Dermis blood vessel endothelial cell (primary cell): ENCODE measurements at places on chromosomes 13 and 19.
A peak's percentile ranks its signal among the peaks of the same experiment; 100 is the strongest.

DNA sequence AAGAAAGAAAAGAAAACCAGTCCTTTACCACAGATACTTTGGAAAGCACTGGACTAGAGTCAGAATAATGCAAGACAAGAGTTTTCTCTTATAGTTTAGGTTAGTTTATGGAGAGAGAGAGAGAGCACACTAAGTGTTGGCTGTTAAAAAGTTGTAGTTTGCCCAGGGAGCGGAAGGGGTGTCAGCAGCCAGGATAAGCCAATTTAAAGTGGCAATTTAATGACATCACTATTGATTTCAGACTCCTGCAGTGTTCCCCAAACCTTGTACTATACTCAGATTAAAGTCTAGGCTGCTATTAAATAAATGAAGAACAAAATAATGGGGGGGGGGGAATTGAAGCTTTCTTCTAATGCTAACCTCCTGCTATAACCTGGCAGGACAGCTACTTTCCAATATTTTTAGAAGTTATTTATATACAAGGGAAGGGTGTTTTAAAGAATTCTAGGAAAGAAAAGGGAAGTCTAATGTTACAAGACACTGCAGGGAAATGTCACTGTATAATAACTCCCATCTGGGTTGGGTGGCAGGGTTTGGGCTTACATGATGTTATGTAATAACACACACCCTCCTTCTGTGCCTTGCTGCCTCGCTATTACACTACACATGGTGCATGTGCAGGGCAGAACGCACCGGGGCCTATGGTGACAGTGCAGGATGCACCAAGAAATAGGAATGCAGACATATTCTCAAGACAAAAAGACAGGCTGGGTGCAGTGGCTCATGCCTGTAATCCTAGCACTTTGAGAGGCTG, 19.9 kb downstream of the TPT1 start:
- no peak for DNase-seq

GRCh38 chr13:109383683-109384082, 402.7 kb downstream of the IRS2 start:
- DNase-seq: no peak

- no peak for DNase-seq
Measured at GRCh38 chr13:89363144-89363543, 1692.0 kb downstream of the SLITRK5 start.

DNA sequence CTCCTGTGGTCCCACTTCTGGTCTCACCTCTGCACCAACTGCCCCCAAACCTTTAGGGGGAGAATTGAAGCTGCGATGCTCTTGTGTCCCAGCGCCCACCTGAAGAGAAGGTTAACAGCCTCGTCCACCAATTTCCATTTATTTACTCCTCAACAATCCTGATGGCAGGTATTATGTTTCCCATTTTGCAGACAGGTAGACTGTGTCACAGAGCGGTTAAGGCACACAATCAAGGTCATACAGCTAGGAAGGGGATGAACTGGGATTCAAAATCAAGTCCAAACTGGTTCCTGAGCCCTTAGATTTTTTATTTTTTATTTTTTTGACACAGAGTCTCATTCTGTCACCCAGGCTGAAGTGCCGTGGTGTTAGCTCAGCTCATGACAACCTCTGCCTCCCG, 6.2 kb downstream of the DNASE2 start:
- DNase-seq: no peak

GRCh38 chr19:7301525-7301924, 7.3 kb upstream of the INSR start:
- no peak for DNase-seq

DNA sequence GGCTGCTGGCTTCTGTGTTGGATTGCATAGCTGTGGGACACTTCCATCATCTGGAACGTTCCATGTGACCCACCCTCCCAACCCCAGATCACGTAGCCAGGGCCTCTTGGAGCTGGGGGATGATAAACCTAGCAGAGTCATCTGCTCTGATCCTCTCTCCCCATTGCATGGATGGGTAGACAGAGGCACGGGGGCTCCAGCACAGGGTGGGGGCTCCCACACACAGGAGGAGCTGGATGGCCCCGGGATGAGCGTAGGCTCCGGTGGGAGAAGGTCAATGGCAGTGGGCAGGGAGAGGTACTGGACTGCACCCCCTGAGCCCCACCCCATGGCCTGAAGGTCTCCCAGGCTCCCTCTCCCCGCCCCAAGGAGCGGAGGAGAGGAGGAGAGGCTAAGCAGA, 25.4 kb downstream of the ATP8B3 start:
- DNase-seq: no peak

GRCh38 chr13:21885714-21886224, 214.9 kb downstream of the FGF9 start:
- no peak for DNase-seq

GRCh38 chr19:45457776-45458175, 10.0 kb upstream of the FOSB start:
- no peak for DNase-seq

- no peak for DNase-seq
Measured at GRCh38 chr19:12730064-12730463, 4.4 kb downstream of the TRIR start.

DNA sequence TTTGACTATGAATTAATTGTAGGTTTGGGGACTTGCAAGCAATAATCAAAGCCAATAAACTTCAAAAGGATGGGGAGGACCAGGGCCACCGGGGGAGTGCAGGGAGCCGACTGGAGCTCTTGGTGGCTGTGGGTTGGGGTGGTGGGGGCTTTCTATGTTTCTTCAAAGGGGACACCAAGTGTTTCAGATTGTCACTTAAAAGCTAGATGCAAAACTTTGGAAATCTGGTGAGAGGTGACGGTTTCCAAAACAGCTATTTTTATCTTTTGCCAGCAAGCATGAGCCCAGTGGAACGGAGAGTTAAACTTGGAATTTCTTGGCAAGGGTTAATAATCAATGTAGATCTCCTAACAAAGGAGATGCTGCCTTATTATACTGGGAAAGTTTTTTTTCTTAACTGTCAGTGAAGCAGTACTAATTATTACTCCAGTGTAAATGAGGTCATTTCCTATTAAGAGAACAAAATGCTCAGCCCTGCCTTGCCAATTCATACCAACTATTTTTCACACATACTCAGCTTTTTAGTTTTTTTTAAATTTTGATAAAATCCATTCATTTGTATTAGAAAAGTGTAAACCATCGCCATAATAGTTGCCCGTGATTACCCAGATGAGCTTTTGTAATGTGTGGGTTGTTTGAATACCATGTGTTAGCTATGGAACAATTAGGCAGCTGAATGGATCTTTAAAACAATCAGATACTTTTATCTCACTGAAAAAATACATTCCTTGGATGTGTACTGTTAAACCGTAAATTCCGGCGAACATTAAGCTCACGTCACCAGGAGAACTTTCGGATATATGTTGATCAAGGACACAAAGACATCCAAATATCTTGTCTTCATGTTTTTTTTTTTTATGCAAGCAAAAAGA, 95.9 kb upstream of the ZNF536 start:
- no peak for DNase-seq

- no peak for DNase-seq
Measured at GRCh38 chr13:37645181-37645740, 46.7 kb upstream of the POSTN start.

DNA sequence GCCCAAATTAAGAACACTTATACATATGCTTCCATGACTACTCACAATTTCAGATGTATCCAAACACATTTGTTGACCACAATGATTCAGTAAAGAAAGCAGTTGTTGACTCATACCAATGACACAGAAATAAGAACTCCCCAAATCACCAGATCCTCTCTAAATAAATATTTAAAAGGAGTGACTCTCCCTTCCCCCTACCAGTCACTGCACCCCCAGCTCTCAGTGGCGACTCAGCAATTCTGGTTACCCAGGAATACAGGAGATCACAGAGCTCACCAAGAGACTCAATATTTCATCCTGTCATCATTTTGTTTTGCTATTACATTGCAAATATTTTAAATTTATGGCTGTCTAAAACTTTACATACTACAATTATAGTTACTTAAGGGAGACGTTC, 131.5 kb downstream of the RGCC start:
- peak; percentile 13 for DNase-seq

- no peak for DNase-seq
Measured at GRCh38 chr13:100859861-100860260, 185.3 kb upstream of the TMTC4 start.

DNA sequence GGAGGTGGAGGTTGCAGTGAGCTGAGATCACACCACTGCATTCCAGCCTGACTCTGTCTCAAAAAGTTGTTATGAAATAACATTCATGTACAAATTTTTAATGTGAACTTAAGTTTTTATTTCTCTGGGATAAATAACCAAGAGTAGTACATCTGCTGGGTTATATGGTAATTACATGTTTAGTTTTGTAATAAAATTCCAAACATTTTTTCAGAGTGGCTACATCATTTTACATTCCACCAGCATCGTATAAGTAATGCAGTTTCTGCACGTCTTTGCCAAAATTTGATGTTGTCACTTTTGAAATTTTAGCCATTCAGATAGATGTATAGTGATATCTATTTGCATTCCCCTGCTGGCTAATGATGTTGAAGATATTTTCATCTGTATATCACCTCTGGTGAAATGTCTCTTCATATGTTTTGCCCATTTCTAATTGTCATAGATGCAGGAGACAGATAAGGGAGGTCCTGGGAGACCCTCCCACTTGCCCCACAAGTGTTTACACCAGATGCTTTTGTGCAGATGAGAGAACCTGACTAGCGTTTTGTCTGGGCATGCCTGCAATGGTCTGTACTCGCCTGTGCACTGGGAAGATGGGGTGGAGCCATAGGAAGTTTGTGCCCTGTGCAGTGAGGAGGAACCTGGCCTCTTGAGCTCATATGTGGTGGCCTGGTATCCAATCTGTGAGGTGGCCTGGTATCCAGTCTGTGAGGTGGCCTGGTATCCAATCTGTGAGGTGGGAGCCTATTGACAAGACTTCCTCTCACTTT, 12.7 kb upstream of the KBTBD6 start:
- no peak for DNase-seq

GRCh38 chr13:23447927-23448326, 14.4 kb upstream of the SACS start:
- DNase-seq: no peak

DNA sequence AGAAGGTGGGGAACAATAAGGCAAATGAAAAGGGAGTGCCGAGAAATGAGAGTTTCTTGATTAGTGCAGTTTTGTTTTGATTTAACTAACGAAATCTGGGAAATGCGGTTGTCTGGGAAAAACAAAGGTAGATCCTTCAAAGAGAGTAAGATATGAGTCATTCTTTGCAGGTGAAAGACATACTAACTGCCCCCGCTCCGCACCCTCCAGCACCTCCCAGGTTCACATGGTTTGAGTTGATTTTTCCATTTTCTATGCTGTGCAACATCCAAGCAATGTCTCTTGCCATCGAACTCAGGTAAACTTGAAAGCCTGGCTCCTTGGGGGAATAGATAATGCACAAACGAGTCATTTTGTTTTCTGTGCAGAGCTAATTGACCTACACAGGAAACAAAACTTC, 84.1 kb upstream of the KLF12 start:
- DNase-seq: no peak
